CD8-positive, alpha-beta memory T cell (primary cell): ENCODE measurements at places on chromosomes 7 and 10.

DNA sequence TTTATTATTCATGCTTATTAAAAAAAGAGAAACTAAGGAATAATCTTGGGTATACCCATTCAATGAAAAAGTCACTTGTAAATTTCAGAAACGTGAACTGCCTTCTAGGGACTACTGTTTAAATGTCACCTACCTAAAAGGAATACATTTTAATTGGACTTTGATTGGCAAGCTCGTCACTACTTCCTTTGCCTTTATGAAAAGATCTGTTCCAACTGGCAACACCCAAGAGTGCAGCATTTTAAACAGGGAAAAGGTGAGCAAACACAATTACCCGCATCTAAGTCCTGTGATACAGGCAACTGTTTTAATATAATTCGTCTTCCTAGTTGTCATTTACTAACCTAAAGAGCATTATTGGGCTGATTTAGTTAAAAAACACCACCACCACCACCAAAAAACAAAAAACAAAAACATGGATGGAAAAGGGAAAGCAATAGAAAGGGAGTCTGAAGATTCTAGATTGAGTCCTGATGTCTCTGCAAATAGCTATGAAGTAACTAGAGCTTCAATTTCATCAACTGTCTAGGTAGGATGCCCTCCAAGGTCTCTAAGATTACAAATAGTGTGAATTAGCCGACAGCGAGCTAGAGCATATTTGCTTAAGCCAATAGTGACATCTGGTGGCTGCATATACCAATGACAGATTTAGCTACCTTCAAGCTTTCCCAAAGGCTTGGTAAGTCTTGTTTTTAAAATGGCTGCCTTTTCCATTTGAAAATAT lies 33.8 kb upstream of the ICA1 start:
- peak; percentile 48 for DNase-seq

DNA sequence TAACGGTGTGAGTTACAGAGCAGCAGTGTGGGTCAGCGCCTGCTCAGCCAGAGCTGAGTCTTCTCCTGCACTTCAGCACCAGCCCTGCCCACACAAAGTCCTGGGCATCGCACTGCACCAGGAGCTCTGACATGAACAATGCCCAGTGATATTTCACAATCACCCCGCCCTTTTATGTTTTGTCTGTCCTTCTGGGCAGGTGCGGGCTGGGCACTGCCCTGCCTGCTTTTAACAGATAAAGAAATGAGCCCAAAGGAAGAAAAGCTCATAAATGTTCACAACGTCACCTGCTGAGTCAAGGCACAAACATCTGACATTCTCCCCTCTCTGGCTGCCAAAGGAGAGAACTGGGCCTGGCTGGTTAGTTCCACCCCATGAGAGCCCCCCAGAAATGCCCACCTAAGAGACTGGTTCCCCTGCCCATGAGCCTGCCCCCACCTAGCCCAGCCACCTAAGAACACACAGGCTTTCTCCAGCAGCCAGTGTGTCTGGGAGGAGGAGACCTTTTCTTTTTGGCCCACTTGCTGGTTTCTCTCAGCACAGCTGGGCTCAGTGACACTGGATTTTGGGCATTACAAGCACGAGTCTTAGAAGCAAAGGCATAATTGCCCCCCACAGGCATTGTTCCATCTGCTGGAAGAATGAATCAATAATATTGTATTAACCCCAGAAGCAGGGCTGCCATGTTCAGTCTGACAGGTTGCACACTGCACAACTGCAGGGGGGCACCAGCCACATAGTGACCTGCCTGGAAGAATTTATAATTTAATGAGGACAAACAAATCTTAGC lies 22.3 kb downstream of the CALML3 start:
- DNase-seq, result no peak

DNA sequence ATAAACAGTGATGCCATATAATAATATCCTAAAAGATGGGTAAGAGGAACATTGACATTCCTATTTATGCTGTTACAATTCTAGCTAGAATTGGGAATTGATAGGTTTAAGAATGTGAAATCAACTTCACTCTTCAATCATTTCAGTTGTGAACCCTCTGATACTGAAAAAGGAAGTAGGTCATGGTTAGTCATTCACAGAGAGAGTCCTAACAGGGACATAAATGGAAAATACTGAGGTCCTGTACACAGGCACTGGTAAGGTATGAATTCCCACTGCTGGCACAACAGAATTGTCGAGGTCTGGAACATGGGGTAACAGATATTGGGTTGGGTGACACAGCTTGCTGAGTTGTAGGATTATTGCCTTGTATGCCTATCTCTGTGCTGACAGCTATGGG lies 289.4 kb upstream of the LRRN3 start:
- DNase-seq, result no peak

GRCh38 chr10:28367929-28368484 lies 65.1 kb upstream of the MPP7 start:
- peak; percentile 28 for DNase-seq

DNA sequence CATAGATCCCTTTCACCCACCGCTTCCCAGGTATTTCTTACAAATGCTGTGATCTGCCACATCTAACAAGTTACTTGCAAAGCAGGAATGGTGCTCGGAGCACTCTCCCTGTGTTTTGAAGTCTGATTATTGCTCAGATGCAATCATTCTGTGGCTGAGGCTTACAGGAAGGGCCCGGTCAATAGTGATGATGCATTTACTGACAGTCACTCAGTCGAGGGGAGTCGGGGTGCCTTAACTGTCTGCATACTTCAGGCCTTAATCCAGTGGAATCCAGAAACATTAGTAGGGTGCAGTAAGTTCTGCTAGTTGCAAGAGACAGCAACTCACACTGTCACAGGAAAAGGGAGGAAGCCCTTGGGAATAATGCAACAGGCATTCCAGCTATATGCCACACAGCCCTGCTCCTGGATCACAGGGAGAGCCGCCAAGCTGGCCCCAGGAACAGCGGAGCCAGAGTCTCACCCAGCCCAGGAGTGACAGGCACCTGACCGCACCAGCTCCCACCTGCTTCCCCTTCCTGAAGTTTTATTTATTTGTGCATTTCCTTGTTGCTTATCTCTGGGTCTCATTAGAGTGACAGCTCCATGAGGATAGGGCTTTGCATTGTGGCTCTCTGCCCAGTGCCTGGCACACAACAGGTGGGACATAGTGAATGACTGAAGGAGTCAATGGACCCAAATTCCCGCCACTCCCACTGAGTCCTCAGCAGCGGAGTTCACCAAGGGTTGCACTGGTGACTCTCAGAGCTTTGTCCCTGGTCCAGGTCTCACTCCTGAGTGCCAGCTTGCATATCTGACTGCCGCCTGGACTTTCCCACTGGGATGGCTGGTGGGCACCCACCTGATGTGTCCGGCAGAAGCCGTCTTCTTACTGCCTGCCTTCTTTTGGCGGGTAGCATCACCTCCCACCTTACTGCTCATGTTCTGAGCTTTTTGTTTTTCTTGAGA lies 212.5 kb upstream of the SH2B2 start:
- DNase-seq, result no peak

DNA sequence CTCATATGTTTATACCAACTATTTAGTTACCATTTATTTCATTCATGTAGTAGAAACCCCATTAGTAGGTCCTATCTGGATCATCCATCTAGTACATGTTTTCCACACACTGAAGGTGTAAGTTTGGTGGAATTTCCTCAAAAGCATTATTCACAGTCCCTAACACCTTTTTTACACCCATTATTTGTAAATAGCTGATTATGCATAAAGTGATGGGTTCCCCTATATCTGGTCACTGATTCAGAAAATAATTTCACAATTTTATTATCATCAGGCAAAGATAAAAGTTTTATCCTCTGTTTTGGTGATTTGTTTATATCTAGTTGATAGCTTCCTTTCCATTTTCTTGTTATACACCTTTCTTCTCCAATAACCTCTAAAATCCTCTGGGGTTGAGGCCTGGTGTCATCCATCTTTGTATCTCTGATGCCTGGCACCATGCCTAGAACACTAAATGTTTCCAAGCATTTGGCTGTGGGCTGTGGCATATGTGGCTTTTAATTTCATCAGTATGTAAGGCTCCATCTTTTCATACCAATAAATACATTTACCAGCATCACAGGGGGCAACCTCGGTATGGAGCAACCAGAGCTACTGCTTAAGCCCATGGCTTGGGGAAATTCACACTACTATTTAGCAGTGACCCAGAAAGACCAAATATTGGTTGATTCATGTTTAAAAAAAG lies 1089.5 kb upstream of the LRRN3 start:
- DNase-seq, result no peak

GRCh38 chr7:4699841-4700240 lies 17.7 kb downstream of the FOXK1 start:
- no peak for DNase-seq

GRCh38 chr10:14074062-14074884 lies 256.5 kb downstream of the FRMD4A start:
- DNase-seq, result no peak
